Activated CD4-positive, alpha-beta T cell treated with anti-CD3 and anti-CD28 coated beads, Interleukin-2, amount 10 ng/mL, durations not matched to agents 7 days and 5 days (primary cell): ENCODE measurements at places on chromosomes 1 and 21. TPM values are rescaled to one million over a fixed set of nuclear protein-coding genes. Genes with fewer than 3 reads are reported as not detected.

Gene TMEM52
- total RNA-seq, result not detected

DNA sequence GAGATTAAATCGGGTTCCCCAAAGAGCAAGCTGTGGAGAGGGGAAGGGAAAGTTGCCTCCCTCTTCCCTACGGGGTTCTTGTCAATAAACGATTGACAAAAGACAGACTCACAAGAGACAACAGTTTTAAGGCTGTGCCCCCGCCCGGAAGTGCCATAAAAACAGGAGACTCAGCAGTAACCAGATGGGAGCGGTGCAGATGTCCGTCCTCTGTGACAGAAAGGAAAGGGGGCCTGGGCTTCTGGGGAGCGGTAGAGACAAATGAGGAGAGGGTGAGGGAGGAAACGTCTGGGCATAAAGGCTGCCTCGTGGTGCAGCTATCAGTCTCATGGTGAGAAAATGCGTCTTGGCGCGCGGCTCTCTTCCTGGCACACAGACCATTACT, 5.9 kb downstream of the TP73 start:
- H3K36me3 ChIP-seq, result no peaks in the 10 kb centered on the region
- H3K27me3 ChIP-seq, result peaks cover 44% of the 10 kb centered on the region
- H3K27ac ChIP-seq, result no peak overlapping the region
- no peak overlapping the region for H3K4me3 ChIP-seq
- H3K4me1 ChIP-seq, result peaks cover 3% of the 10 kb centered on the region

GRCh38 chr1:47893412-47893811, 103.8 kb downstream of the TRABD2B start:
- H3K4me3 ChIP-seq, result no peak overlapping the region
- no peak overlapping the region for H3K27ac ChIP-seq
- H3K4me1 ChIP-seq, result no peaks in the 10 kb centered on the region
- H3K36me3 ChIP-seq, result no peaks in the 10 kb centered on the region
- no peak for DNase-seq
- H3K27me3 ChIP-seq, result peaks cover 2% of the 10 kb centered on the region

GRCh38 chr1:206739411-206740076, 31.0 kb upstream of the IL19 start:
- H3K4me1 ChIP-seq, result peaks cover 76% of the 10 kb centered on the region
- no peak overlapping the region for H3K4me3 ChIP-seq
- H3K27me3 ChIP-seq, result no peaks in the 10 kb centered on the region
- H3K27ac ChIP-seq, result peak overlapping the region; percentile 85
- H3K36me3 ChIP-seq, result peaks cover 14% of the 10 kb centered on the region

Gene PTPN7
- total RNA-seq, result 183 TPM

DNA sequence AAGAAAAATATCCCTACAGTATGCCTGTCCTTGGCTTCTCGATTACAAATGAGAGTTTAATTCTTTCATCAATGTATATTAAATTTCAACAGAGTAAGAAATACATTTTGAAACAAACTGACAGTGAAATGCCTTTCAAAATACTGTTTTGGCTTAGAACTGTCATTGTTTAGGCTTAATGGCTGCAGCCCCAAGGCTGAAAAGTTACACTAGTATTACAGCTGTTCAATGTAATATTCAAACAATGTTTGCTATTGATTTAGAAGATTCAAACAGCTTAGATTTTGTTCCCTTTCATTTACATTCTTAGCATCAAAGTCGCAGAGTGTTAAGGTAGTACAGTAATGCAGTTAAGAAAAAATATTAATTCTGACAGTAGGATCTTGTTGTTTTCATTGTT, 882.9 kb upstream of the ADGRL2 start:
- no peaks in the 10 kb centered on the region for H3K4me1 ChIP-seq
- H3K36me3 ChIP-seq, result no peaks in the 10 kb centered on the region
- DNase-seq, result no peak
- H3K27ac ChIP-seq, result no peak overlapping the region

GRCh38 chr1:32299327-32299726, 7.4 kb downstream of the HDAC1 start:
- no peak for DNase-seq
- no peak overlapping the region for H3K4me3 ChIP-seq

Gene PRR9
- not detected for total RNA-seq

Gene MPZ
- 5.2 TPM for total RNA-seq

- H3K27ac ChIP-seq, result no peak overlapping the region
- H3K36me3 ChIP-seq, result peaks cover 26% of the 10 kb centered on the region
- H3K4me1 ChIP-seq, result peaks cover 46% of the 10 kb centered on the region
Observed at GRCh38 chr1:205182930-205183329, 28.6 kb downstream of the DSTYK start.

DNA sequence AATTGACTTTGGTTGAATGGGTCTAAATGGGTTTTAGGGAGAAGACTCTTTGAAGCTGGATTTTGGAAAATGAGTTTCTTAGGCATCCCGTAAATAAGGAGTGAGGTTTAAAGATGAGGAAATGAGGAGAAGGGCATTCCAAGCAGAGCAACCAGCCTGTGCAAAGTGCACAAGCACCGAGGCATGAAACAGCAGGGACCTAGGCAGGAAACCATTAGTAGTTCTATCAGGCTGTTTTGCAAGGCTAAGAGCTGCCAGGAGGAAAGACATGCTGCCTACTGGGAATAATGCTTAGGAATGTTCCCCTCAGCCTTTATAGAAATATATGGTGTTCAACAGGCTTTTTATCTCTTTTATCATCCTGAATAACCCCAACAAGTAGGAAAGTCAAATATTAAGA, 153.1 kb upstream of the FGGY start:
- H3K4me1 ChIP-seq, result peaks cover 21% of the 10 kb centered on the region
- no peak for DNase-seq
- H3K27ac ChIP-seq, result no peak overlapping the region

Gene RAVER2
- total RNA-seq, result 1.7 TPM

- DNase-seq, result peak; percentile 30
- H3K27ac ChIP-seq, result no peak overlapping the region
- H3K27me3 ChIP-seq, result peaks cover 2% of the 10 kb centered on the region
- no peaks in the 10 kb centered on the region for H3K36me3 ChIP-seq
- H3K4me1 ChIP-seq, result no peaks in the 10 kb centered on the region
Observed at GRCh38 chr1:203084588-203085527, 954 bp downstream of the MYOG start.

GRCh38 chr1:153527023-153527682, 8.6 kb downstream of the S100A6 start:
- no peak for DNase-seq
- H3K27me3 ChIP-seq, result no peaks in the 10 kb centered on the region
- no peak overlapping the region for H3K27ac ChIP-seq
- no peak overlapping the region for H3K4me3 ChIP-seq
- peaks cover 14% of the 10 kb centered on the region for H3K36me3 ChIP-seq
- H3K4me1 ChIP-seq, result peaks cover 23% of the 10 kb centered on the region

DNA sequence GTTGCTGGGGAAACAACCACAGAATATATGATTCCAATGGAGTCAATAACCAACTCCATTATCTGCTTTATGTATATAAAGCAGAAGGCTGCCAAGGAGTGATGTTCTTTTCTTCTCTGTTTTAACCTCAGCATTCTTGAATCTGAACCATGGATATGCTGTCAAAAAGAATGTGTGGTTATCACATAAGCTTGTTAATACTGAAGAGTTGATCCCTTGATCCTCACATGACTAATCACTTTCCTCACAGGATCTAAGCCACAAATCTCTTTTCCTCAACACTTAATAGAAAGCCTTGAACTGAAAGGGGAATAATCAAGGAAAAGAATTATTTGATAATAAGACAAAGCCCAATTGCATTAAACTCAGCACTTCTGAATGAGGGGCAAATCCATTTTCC, 271.3 kb upstream of the KIAA0040 start:
- peaks cover 26% of the 10 kb centered on the region for H3K27me3 ChIP-seq
- H3K27ac ChIP-seq, result no peak overlapping the region
- H3K4me3 ChIP-seq, result no peak overlapping the region
- H3K4me1 ChIP-seq, result no peaks in the 10 kb centered on the region
- no peaks in the 10 kb centered on the region for H3K36me3 ChIP-seq
- no peak for DNase-seq

GRCh38 chr1:171699531-171699930, 42.3 kb downstream of the VAMP4 start:
- H3K4me3 ChIP-seq, result no peak overlapping the region
- H3K27me3 ChIP-seq, result no peaks in the 10 kb centered on the region
- no peak overlapping the region for H3K27ac ChIP-seq
- no peaks in the 10 kb centered on the region for H3K4me1 ChIP-seq
- peaks cover 13% of the 10 kb centered on the region for H3K36me3 ChIP-seq
- no peak for DNase-seq
